Mesothelial cell of epicardium (in vitro differentiated cells): ENCODE measurements at places on chromosomes 11 and 22. TPM values are rescaled to one million over a fixed set of nuclear protein-coding genes. Genes with fewer than 3 reads are reported as not detected.

DNA sequence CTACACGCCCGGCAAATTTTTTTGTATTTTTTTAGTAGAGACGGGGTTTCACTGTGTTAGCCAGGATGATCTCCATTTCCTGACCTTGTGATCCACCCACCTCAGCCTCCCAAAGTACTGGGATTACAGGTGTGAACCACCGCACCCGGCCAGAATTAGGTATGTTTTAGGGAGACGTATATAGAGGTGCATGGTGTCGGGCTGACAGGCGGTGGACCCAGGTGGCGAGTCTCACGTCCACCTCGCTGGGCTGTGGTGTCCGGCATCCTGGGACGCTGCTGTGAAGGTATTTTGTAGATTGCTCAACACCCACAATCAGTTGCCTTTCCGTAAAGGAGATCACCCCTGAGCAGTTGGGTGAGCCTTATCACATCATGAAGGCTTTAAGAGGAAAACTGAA, 728.6 kb downstream of the BRD1 start:
- H3K4me1 ChIP-seq: no peaks in the 10 kb centered on the region
- H3K36me3 ChIP-seq: no peaks in the 10 kb centered on the region
- no peak overlapping the region for H3K4me3 ChIP-seq

DNA sequence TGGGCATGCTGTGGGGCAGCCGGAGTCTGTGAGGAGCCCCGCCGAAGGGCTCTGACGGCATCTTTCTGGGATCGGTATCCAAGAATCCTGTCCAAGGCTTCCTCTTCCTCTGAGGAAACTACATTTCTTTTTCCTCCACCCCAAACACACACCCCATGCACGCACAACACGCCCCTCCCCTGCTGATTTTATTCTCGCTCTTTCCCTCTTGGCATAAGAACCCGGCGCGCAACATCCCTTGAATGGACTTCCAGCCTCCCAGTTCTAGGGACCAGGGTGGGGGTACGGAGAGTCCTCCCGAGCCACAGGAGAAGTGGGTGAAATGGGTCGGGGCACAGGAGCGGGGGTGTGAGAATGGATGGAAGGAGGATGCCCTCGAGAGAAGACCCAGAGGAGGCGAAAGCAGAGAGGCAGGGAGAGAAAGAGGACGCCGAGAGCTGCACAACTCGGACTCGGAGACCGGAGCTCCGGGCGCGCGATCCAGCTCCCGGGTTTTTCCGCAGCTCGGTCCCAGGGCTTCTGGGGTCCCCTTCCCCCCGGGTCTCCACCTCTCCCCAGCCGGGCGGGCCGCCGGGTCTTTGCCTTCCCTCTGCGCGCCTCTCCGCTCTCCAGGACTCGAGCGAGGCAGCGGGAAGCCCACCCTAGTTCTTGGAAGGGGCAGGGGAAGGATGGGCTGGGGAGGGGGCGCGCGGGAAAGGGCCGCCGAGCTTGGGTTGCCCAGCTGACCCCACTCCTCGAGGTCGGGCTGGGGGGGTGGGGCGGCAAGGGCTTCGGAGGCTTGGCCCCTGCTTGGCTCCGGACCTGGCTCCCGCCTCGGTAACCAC, 1.5 kb upstream of the LARGE1 start:
- H3K4me3 ChIP-seq: peak overlapping the region; percentile 94
- H3K27ac ChIP-seq: peak overlapping the region; percentile 94
- peak; percentile 76 for DNase-seq

- no peak for DNase-seq
- no peak overlapping the region for H3K4me3 ChIP-seq
- peaks cover 19% of the 10 kb centered on the region for H3K4me1 ChIP-seq
These were observed 10.8 kb downstream of the EHF start for GRCh38 chr11:34631737-34632104.

- H3K27me3 ChIP-seq: peaks cover 12% of the 10 kb centered on the region
- peaks cover 58% of the 10 kb centered on the region for H3K4me1 ChIP-seq
- no peak overlapping the region for H3K27ac ChIP-seq
- no peak overlapping the region for H3K4me3 ChIP-seq
- H3K36me3 ChIP-seq: peaks cover 1% of the 10 kb centered on the region
These were observed 3.2 kb downstream of the OSBPL5 start for GRCh38 chr11:3161720-3162409.

DNA sequence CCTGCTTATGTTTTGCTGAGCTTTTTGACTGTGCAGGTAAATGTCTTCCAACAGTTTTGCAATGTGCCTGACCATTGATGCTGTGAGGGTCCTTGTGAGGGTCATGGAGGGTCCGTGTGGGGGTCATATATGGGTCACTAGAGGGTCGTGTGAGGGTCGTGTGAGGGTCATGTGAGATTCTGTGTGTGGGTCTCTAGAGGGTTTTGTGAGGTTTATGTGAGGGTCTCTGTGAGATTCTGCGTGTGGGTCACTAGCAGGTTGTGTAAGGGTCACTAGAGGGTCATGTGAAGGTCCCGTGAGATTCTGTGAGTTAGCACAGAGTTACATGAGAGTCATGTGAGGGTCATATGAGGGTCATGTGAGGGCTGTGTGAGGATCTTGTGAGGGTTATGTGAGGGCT, 263.9 kb upstream of the B3GAT1 start:
- no peak overlapping the region for H3K4me3 ChIP-seq
- no peak overlapping the region for H3K27ac ChIP-seq
- peaks cover 14% of the 10 kb centered on the region for H3K27me3 ChIP-seq
- H3K36me3 ChIP-seq: no peaks in the 10 kb centered on the region
- H3K4me1 ChIP-seq: peaks cover under 1% of the 10 kb centered on the region

DNA sequence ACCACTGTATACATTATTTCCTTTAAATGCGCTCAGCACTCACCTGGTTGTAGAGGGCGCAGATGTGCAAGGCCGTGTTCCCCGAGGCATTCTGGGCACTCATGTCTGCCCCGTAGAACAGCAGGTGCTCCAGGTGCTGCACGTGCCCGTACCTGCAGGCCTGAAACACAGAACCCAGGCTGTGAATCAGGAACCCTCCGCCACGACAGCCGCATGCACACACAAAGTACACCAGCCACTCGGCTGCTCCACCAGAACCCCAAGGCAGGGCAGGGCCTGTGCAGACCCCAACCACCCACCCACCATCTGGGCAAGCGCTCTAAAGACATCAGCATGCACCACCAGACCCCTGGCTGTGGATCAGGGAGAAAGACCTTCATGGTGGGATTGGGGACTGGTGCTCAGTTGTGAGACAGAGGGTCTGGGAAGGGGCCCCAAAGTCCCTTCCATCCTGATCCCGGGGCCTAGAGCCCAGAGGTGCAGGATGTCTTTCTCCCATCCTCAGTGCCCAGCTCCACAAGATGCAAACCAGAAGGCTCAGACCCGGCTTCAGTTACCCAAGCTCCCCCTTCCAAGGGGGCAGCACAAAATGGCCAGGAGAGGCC, 177.2 kb downstream of the SHANK2 start:
- H3K4me1 ChIP-seq: no peaks in the 10 kb centered on the region
- H3K4me3 ChIP-seq: no peak overlapping the region
- H3K27ac ChIP-seq: no peak overlapping the region

GRCh38 chr11:78575478-78575877, 814 bp upstream of the NARS2 start:
- DNase-seq: no peak
- no peaks in the 10 kb centered on the region for H3K27me3 ChIP-seq
- peak overlapping the region; percentile 97 for H3K27ac ChIP-seq

GRCh38 chr11:65002706-65003105, 5.9 kb upstream of the BATF2 start:
- no peak overlapping the region for H3K4me3 ChIP-seq
- H3K27me3 ChIP-seq: no peaks in the 10 kb centered on the region
- H3K27ac ChIP-seq: no peak overlapping the region
- no peak for DNase-seq
- no peaks in the 10 kb centered on the region for H3K36me3 ChIP-seq

- DNase-seq: no peak
- H3K4me3 ChIP-seq: no peak overlapping the region
- peaks cover 54% of the 10 kb centered on the region for H3K4me1 ChIP-seq
- H3K36me3 ChIP-seq: no peaks in the 10 kb centered on the region
These were observed 17.9 kb upstream of the SESN3 start for GRCh38 chr11:95248666-95249467.

DNA sequence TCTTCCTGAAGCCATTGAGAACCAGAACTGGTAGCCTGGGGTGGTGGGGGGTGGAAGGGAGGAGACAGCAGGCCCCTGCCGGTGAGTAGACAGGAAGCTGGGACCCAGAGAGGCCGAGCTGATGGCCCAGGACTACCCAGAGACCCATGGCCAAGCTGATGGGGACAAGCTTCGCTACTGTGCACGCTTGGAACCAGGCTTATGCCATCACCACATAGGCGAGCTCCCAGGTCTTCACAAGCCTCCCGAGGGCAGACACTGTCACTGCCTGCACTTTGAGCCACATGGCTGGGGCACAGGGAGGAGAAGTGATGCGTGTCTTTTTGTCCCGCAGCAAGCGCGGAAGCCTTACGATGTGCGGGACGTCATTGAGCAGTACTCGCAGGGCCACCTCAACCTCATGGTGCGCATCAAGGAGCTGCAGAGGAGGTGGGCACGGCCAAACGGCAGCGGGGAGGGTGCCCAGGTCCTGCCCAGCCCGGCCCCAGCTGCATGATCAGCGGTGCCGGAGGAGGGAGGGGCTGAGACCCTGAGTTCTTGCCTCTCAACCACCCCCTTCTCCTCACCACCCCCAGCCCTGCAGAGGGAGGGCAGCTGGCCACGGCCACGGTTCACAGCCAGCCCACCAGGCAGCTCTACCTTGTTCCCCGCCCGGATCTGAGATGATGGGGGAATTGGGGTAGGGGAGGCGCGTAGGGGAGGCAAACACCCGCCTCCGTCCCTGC, 76.0 kb upstream of the KCNQ1OT1 start:
- H3K4me1 ChIP-seq: peaks cover 35% of the 10 kb centered on the region
- DNase-seq: no peak
- peaks cover 3% of the 10 kb centered on the region for H3K27me3 ChIP-seq

DNA sequence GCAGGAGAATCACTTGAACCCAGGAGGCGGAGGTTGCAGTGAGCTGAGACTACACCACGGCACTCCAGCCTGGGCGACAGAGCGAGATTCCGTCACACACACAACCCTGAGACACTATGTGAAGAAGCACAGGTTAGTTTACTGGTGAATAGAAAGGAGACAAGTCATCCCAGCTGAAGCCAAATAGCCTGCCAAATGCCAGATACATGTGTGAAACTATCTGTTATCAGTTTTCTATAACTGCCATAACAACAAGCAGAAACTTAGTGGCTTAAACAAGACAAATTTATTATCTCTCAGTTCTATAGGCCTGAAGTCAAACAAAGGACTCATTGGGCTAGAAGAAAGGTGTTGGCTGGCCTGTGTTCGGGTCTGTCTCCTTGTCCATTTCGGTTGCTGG, 88.0 kb upstream of the CHRM4 start:
- H3K4me1 ChIP-seq: peaks cover 19% of the 10 kb centered on the region
- H3K36me3 ChIP-seq: peaks cover 3% of the 10 kb centered on the region
- no peak for DNase-seq
- no peak overlapping the region for H3K4me3 ChIP-seq
- no peak overlapping the region for H3K27ac ChIP-seq

DNA sequence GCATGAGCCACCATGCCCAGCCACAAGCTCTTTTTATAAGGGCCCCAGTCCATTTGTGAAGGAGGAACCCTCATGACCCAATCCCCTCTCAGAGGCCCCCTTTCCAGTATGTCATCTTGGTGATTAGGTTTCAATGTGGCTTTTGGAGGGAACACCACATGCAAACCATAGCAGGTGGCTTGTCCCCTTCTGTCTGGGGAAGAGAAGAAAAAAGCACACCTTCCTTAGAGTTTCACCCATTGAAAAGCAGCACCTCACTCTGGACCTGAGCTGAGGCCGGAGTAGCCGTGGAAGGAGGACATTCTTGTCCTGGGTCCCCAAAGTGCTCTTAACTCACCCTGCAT, 25.4 kb downstream of the NEAT1 start:
- H3K27me3 ChIP-seq: no peaks in the 10 kb centered on the region
- H3K36me3 ChIP-seq: peaks cover 17% of the 10 kb centered on the region
- DNase-seq: no peak
- H3K27ac ChIP-seq: no peak overlapping the region

GRCh38 chr22:46971099-46971763, 208.8 kb downstream of the TBC1D22A start:
- peaks cover 7% of the 10 kb centered on the region for H3K4me1 ChIP-seq
- DNase-seq: no peak
- peak overlapping the region; percentile 61 for H3K27ac ChIP-seq
- no peak overlapping the region for H3K4me3 ChIP-seq
- peaks cover 3% of the 10 kb centered on the region for H3K36me3 ChIP-seq

DNA sequence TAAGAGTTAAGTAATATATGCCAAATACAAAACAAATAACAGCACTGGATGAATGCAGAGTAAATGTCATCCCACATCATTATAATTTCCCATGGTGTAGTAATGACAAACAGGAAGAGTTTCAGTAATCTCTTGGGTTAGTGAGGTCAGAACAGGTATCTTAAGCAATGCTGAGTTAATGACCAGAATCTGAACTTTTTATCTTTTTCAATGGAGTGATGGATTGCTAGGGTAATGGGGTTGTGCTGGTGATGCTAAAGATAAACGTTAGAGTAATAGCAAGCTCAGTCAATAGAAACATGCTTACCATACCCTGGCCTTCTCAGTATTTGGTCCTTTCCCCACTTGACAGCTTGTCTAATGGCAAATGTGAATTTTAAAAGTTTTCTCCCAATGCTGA, 11.5 kb upstream of the BDNF start:
- H3K27ac ChIP-seq: no peak overlapping the region
- H3K4me1 ChIP-seq: peaks cover under 1% of the 10 kb centered on the region
- no peaks in the 10 kb centered on the region for H3K36me3 ChIP-seq

GRCh38 chr11:68033708-68034045, 3.2 kb downstream of the NDUFS8 start:
- H3K27me3 ChIP-seq: no peaks in the 10 kb centered on the region
- DNase-seq: no peak
- no peak overlapping the region for H3K4me3 ChIP-seq
- H3K36me3 ChIP-seq: peaks cover 4% of the 10 kb centered on the region
- peaks cover 22% of the 10 kb centered on the region for H3K4me1 ChIP-seq
- H3K27ac ChIP-seq: no peak overlapping the region

The MUC6 gene
- total RNA-seq: not detected in 3 replicates

The MUC15 gene
- total RNA-seq: 1.9 to 2.6 TPM (median 2.4 TPM) in 3 replicates

The C22orf23 gene
- total RNA-seq: 0.31 to 0.40 TPM in 2 of 3 replicates, not detected in the other

The HARBI1 gene
- total RNA-seq: 5.4 to 6.3 TPM (median 6.0 TPM) in 3 replicates

The MTA2 gene
- total RNA-seq: 121 to 126 TPM (median 124 TPM) in 3 replicates

The GNB1L gene
- 9.0 to 9.9 TPM (median 9.8 TPM) in 3 replicates for total RNA-seq

The HEPHL1 gene
- total RNA-seq: not detected in 3 replicates
